CD4-positive, CD25-positive, alpha-beta regulatory T cell (primary cell): ENCODE measurements at places on chromosomes 3 and 15.

DNA sequence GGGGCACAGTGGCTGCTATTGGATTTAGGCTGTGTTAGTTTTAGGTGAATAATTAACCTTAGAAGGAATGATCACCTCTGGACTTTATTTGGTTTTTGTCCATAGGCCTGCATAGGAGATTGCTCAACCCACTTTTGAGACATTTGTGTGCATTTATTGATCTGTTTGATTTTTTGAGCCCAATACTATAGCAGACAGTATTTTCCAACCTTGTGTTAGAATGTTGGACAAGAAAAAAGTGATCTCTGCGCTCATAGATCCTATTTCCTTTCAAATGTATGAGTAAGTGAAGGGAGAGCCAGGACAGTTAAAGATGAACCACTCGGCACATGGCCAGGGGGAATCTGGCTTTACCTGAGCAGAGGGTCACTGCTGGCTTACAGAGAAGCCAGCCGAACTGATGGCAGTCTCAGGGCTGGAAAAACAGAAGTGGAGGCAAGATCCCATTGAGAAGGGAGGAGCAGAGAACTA, 8.8 kb upstream of the TOPBP1 start:
- no peak for DNase-seq

- no peak for DNase-seq
Measured at GRCh38 chr3:24763393-24763792, 268.7 kb upstream of the THRB start.

DNA sequence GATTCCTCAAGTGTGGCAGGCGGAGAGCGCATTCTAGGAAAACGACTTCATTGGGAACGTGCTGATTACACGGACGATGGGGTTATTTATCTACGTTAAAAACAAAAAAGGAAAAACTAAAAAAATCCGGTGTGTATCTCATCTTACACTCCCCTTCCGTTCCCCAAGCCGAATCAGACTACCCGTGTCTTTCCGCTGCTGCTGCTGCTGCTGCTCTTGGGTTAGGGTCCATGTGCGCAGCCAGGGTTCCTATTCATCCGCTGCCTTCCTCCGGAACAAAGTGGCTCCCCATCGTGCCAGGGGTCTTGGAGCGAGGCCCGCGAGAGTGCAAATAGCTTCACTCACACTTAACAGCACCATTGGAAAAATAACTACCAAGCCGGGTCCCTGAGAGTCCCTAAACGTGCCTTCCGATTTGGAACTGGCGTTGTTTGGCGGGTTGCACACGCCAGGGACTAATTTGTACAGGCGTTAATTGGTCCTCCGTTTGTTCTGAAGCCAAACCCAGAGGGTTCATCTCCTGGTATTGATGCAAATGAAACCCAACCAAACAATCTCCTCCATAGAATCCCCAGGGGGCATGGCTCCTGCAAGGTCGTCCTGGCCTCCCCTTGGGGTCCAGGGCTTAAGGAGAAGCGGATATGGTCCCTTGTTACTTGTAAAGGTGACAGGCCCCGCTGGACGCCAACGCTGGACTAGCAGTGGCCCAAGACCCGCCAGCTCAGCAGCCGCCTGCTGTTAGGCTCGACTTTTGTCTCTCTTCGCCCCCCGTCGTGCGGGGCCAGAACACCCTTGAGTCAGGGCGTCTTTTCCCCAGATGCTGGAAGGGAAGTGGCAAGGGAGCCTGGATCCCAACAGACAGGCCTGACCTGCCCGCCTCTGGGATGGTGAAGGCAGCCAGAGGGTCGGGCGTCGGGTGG, 11.0 kb upstream of the ONECUT1 start:
- no peak for DNase-seq

DNA sequence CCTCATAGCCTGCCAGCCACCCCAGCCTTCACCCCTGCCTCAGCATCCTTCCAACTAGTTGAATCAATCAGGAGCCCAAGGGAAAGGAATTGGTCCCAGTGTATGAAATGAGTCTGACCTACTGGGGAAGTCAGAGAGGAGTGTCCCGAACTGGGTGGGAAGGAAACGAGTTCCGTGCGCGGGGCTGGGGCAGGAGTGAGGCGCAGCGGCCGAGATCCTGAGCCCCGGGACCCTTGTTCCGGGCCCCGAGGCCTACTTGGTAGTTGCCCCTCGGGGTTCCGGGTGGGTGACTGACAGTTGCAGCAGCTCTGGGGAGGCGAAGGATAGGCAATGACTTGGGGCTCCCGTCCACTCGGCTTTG, 1.1 kb upstream of the PLCL2 start:
- DNase-seq, result no peak

- no peak for DNase-seq
Measured at GRCh38 chr15:70297465-70298058, 199.8 kb upstream of the TLE3 start.

- DNase-seq, result no peak
Measured at GRCh38 chr15:41993472-41994170, 21.3 kb upstream of the EHD4 start.

GRCh38 chr3:99128235-99128634, 226.7 kb upstream of the DCBLD2 start:
- DNase-seq, result no peak

GRCh38 chr3:20608054-20608738, 422.2 kb upstream of the SGO1 start:
- no peak for DNase-seq

- DNase-seq, result no peak
Measured at GRCh38 chr3:122936335-122936734, 91.2 kb downstream of the SEMA5B start.

DNA sequence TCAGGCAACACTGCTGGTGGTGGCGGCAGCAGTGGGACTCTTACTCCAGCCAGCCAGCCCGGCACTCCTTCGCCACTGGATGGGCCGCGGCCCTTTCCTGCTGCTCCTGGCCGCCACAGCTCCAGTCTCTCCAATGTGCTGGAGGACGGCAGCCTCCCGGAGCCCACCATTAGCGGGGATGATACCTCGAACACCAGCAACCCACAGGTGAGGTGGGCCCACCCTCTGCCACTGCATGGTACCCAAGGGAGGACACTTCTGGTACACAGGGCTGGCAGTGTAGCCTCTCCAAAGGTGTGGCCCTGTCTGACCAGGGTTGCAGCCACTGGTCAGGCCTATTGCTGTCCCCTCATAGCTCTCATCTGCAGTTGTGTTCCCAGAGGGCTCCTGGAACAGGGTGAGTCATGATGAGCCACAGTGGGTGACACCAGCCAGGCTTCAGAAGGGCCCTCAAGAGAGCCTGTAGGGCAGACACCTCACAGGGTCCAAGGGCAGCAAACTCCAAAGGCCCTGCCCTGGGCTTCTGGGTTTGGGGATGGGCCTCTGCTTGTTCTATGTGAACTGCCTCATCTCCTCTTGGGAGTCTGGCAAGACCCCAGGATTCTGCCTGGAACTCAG, 20.8 kb downstream of the NBEAL2 start:
- no peak for DNase-seq

DNA sequence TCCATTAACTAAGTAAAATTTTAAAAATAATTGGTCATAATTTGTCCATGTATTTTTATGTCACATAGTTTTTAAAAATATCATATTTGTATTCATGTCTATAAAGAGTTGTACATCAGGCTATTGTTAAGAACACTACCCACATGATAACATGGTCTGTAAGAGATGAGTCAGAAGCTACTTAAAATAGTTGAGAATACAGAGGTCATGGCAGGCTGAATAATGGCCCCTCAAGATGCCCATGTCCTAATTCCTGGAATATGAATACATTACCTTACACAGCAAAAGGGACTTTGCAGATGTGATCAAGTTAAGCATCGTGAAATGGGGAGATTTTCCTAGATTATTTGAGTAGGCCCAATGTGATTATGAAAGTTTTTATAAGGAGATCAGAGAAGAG, 782.9 kb upstream of the GOLIM4 start:
- no peak for DNase-seq

DNA sequence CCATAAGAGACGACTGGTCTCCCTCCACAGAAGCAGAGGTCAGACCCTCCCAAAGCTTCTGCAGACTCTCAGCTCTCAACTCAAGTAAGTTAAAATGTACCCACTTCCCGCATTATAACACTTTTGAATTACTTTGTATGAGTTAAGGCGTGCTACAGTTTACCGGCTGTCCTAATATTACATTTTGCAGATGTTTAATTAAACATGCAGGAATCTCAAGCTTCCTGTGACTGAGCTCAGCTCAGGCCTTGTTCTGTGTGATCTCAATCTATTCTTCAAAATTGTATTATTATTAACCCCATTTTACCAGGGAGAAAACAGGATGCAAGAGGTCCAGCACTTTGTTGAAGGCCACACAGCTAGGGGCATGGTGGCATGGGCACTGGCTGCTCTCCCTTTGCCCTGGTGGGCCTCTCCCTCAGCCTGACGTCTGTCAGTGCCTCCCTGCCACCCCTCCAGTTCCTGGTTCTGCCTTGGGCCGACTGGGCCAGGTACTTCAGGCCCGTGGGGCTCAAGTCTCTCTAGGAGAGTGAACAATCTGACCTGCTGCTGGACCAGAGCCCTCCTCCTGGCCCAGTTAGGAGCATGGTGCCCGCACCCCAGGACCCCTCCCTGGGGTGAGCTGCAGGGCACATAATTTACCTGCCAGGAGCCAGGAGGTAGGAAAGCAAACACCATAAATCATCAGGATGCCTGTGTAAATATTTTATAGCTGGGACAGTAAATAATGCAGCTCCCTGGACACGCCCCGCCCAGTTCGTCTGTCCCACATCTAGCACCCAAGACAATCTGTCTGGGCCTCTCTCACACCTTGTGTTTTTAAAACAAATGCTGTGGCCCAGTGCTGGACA, 14.9 kb upstream of the RFT1 start:
- no peak for DNase-seq

DNA sequence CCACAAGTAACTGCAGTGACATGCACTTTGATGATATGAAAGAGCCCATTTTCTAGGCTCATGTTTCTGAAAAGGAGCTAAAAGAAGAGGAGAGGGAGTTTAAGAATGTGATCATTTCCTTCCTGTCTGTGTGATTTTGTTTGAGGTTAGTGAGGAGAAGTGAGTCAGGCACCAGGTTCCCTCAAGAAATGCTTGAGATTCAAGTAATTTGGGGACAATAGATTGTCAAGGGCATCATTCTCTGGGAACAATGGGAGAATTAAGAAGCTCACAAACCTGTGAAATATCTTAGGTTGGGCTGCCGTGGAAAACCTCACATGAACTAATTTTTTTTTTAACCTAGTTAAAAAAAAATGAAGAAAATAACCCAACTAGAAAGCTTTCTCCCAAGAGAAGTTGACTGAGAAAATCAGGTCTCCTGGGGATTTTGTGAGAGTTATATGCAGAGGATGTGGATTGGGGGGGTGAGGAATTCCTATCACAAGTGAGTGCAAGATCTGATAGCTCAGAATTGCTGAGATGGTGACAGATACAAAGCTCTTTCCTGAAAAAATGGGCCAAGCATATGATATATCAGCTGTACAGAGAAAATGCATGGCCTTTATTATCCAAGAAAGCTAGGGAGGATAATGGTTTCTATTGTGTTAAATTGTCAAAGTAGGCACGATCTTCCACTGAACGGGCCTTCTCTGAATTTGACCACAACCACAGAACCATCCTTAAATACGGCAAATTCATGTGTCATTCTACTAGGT, 203.3 kb downstream of the FEZF2 start:
- DNase-seq, result no peak

DNA sequence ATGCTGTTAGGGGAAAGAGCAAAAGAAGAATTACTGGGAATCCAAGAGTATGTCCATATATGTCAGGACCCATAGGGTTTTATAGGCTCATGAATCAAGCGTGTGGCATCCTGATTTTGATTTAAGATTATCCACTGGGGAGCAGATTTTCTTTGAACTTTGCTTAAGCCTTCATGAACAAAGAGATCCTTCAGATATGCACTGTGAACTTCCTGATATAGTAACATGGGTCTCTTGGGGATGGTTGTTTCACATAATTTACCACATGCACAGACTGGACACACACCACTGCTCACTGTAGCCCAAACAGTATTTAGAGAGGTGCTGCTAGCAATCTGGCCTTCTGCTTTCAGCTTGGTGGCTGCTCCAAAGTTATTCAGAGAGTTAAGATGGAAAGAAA, 200.9 kb upstream of the ZPLD1 start:
- DNase-seq, result no peak

- DNase-seq, result no peak
Measured at GRCh38 chr3:71210257-71211007, 373.1 kb downstream of the FOXP1 start.

DNA sequence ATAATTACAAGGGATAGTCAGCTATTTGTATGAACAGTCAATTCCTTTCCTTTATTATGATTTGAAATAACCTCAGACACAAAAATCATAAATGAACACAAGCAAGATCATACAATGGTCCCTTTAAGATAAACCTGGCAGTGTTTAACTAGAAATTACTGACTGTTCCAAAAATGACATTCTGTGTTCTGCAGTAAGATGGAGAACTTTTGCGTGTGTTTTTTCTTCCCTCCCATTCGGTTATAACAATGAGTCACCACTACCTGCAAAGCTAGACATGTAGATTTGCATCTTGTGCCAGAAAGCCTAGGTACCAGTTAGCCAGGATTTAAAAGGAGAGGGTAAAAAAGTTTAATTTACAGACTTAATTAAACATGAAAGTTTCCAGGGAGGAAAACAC, 248.2 kb upstream of the ADAMTS9 start:
- no peak for DNase-seq

DNA sequence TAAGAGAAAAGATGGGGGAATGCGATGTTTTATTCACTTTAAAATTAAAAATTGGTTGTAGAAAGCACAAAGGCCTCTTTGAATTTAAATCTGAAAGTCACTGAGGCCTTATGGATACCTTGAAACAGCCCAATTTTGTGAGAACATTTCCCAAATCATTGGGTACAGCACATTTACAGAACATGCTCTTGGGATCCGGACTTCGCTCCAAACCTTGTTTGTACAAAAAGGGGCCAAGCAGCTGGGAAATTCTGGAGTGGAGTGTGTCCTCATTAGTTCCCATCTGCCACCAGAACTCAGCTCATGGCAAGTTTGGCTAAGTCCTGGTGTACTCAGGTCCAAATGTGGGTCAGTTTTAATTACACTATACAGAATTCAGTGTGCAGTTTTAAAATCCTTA, 254.2 kb downstream of the ZBTB20 start:
- no peak for DNase-seq

DNA sequence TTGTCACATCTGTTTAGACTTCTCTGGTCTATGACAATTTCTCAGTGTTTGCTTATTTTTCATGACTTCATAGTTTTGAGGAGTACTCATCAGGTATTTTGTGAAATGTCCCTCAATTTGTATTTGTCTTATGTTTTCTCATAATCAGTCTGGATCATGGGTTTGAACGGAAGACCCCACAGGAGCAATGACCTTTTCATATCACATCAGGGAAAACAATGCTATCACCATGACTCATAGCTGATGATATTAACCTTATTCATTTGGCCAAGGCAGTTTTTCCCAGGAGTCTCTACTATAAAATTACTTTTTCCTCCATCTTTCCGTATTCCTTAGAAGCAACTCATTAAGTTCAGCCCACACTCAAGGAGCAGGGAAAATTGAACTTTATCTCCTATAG, 32.7 kb downstream of the AADACL2 start:
- DNase-seq, result no peak

GRCh38 chr15:45637141-45637540, 2.3 kb downstream of the SQOR start:
- no peak for DNase-seq

DNA sequence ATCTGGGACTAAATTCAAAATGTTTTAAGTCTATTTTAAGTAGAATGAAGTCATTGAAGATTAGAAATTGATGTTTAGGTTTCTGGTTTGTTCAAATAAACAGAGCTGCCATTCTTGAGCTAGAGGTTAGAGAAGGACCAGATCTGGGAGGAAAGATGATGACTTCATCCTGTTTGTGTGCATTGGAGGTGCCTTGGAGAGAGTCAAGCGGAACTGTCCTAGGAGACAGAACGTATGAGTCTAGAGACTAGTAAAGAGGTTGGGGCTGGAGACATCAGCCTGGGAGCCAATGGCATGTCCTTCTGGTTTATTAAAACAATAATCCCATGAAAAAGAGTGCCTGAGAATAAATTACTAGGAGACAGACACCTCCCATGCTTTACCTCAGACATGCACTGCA, 303.4 kb downstream of the KBTBD8 start:
- no peak for DNase-seq
